HepG2 (cell line): ENCODE measurements at places on chromosomes 12 and 14. TPM values are rescaled to one million over a fixed set of nuclear protein-coding genes. Genes with fewer than 3 reads are reported as not detected.

DNA sequence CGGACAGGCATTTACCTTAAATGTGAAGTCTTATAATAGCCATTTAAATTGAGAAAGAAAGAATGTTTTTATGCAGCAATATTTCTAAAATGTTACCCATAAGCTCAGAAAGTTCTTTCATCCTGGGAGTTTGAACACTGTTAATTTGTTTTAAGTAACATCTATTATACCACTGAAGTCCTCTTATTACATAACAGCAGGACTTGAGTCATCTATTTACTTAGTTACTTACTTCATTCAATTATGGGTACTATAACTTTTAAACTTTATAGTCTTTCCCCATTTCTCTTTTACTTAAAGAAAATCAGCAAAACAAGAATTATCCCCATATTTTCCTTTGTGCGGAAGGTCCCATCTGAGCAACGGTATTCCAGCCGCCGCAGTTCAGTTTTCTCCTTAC, 473.1 kb downstream of the ETNK1 start:
- H3K4me1 ChIP-seq = no peaks in the 10 kb centered on the region
- H3K27ac ChIP-seq = no peak overlapping the region
- no peak overlapping the region for H3K4me3 ChIP-seq

GRCh38 chr14:76677534-76678145, 83.6 kb upstream of the VASH1 start:
- DNase-seq = no peak
- no peaks in the 10 kb centered on the region for H3K4me1 ChIP-seq
- H3K27me3 ChIP-seq = no peaks in the 10 kb centered on the region; the same call in 1 of the 2 replicates
- no peak overlapping the region for H3K4me3 ChIP-seq
- H3K27ac ChIP-seq = no peak overlapping the region

DNA sequence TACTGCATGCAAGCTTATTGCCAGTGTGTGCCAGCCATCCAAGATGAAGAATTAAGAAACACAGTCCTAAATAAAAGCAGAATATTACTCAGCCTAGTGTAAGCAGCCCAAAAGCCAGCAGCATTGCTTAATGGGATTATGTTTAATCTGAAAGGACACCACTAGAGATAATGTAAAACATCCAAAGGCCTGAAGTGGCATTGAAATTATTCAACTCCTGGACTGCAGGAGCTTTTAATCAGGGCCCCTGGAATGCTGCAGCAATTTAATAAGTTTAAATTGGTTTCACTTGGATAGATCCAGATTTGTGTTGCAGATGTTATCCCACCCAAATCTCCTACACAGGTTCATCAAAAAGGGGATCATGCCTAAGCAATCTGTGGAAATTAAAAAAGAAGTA, 193.0 kb downstream of the C12orf50 start:
- H3K4me1 ChIP-seq = no peaks in the 10 kb centered on the region
- H3K27me3 ChIP-seq = no peaks in the 10 kb centered on the region
- H3K36me3 ChIP-seq = no peaks in the 10 kb centered on the region
- H3K4me3 ChIP-seq = no peak overlapping the region

VRTN gene
- total RNA-seq = not detected in 2 replicates

DNA sequence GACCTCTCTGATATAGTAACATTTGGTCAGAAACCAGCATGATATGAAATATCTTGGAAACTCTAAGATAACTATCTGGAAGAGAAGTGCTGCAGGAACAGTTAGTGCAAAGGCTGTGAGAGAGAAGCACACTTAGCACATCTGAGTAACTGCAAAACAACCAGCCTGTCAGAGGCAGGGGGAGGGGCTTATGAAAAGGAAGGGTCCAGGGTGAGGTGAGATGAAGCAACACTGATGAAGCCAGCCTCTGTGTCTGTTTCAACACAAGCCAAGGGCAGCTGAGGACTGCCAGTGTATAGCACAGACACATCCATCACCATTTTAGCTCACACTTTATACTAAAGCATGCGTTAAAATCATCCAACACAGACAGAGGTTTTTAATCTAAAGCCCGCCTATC, 37.4 kb upstream of the OVCH1 start:
- H3K36me3 ChIP-seq = no peaks in the 10 kb centered on the region
- H3K4me3 ChIP-seq = no peak overlapping the region
- no peaks in the 10 kb centered on the region for H3K4me1 ChIP-seq
- no peaks in the 10 kb centered on the region for H3K27me3 ChIP-seq
- peak; percentile 5 for DNase-seq

GRCh38 chr14:24132061-24132685, 1.7 kb downstream of the FITM1 start:
- no peaks in the 10 kb centered on the region for H3K36me3 ChIP-seq
- H3K27ac ChIP-seq = peak overlapping the region; percentile 48
- H3K4me3 ChIP-seq = no peak overlapping the region
- peaks cover 59% of the 10 kb centered on the region for H3K4me1 ChIP-seq

DNA sequence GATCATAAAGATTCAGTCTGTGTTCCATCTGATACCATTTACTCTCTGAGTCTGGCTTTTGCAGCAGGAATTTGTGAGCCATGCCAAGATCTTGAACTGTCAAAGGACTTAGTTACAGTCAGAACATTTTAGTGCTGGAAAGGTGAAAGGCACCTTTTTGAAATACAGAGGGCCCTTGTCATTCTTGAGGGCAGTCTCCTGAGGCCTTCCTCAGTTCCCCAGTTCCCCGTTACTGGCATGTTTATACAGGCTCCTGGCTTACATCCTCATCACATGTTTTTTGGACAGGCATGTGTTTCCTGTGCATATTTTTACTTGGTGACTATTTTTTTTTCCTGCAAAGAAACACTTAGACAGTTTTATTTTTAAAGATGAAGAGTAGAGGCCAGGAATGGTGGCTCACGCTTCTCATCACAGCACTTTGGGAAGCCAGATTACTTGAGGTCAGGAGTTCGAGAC, 21.0 kb downstream of the CFAP54 start:
- no peaks in the 10 kb centered on the region for H3K36me3 ChIP-seq
- no peak overlapping the region for H3K4me3 ChIP-seq
- DNase-seq = no peak

- no peaks in the 10 kb centered on the region for H3K36me3 ChIP-seq
- no peak overlapping the region for H3K4me3 ChIP-seq
- no peak overlapping the region for H3K27ac ChIP-seq
- peaks cover 6% of the 10 kb centered on the region; the same call in 2 of the 3 replicates for H3K27me3 ChIP-seq
These were observed 91.6 kb downstream of the LRRC74A start for GRCh38 chr14:76917745-76918255.

DNA sequence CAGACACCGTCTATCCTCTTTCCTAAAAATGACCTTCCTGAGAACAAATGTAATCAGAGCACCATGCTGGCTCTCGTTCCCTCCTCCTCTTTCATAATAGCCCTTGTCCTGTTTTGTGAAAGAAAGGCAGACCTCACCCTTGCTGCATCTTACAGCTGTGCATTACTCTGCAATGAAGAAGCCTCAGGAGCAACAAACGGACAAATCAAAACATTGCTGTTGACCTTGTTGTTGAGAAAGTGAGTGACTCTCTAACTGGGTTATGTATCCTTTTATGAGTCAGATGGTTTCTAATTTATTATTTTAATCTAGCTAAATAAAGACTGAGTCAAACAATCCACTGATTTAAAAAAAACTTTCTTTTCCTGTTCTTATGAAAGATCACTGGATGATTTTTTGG, 180.9 kb downstream of the RPS29 start:
- no peaks in the 10 kb centered on the region for H3K4me1 ChIP-seq
- DNase-seq = no peak
- H3K27me3 ChIP-seq = no peaks in the 10 kb centered on the region
- H3K36me3 ChIP-seq = no peaks in the 10 kb centered on the region
- H3K27ac ChIP-seq = no peak overlapping the region

GRCh38 chr12:122399592-122400373, 22.7 kb downstream of the CLIP1 start:
- H3K4me3 ChIP-seq = peak overlapping the region; percentile 62
- H3K36me3 ChIP-seq = no peaks in the 10 kb centered on the region

- no peaks in the 10 kb centered on the region for H3K36me3 ChIP-seq
- H3K4me3 ChIP-seq = no peak overlapping the region
- no peaks in the 10 kb centered on the region; the same call in 2 of the 3 replicates for H3K27me3 ChIP-seq
- no peak overlapping the region for H3K27ac ChIP-seq
These were observed 39.5 kb upstream of the RIN3 start for GRCh38 chr14:92473969-92474535.

GPRC5A gene
- 0.24 and 0.27 TPM in 2 replicates for total RNA-seq

DNA sequence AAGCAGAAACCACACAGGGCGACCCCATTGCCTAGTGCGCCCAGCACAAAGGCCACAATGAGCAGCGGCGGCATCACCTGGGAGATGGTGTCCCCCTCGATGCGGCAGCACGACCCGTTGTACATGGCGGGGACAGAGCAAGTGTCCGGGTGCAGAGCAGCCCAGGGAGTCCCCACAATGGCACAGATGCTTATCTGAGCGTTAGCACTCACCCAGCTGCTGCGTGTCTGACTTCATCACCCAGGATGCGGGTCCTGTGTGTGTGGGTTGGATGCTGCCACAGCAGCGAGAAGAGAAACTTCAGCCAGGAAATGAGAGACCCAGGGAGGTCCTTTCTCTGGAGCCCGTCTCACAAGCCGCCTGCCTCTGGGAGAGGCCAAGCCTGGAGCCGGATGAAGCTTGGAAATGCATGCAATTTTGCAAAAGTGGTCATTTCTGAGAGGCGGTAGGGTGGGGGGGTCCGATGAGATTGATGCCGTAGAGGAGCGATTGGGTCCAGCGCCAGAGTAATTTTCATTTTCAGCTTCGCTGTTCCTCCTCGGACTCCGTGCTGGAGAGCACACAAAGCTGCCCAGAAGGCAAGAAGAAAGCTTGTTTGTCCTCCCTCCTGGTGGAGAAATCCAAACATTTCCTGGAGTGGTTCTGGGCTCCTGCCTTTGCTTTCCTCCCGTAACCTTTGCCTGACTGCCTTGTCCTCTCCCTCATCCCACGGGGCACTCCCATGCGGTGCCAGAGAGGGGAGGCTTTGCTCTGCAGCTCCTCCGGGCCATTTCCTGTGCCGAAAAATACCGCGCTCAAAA, at the start of gene HCAR1:
HCAR1 (minus strand) TSS at position 630 of the 800 bp plus-strand sequence; CDS start at position 125, 505 bp downstream.
- H3K27ac ChIP-seq = peak within 1 kb of the TSS; percentile 19
- H3K27me3 ChIP-seq = no peaks in the 10 kb centered on the region
- no peaks in the 10 kb centered on the region for H3K36me3 ChIP-seq
- H3K4me3 ChIP-seq = peak within 1 kb of the TSS; percentile 80
- H3K4me1 ChIP-seq = peaks cover 73% of the 10 kb centered on the region
- DNase-seq = peak; percentile 40

GRCh38 chr12:89880690-89881350, 172.2 kb upstream of the ATP2B1 start:
- no peak overlapping the region for H3K4me3 ChIP-seq
- H3K27me3 ChIP-seq = no peaks in the 10 kb centered on the region

SLCO1B1 gene
- total RNA-seq = not detected in 2 replicates

GRCh38 chr14:102930138-102930752, 7.8 kb downstream of the AMN start:
- DNase-seq = no peak
- no peaks in the 10 kb centered on the region for H3K27me3 ChIP-seq
- no peak overlapping the region for H3K27ac ChIP-seq
